Camera-type eye (tissue), 1 donor: ENCODE measurements at places on chromosomes 2 and 18. TPM values are rescaled to one million over a fixed set of nuclear protein-coding genes. Genes with fewer than 3 reads are reported as not detected.

The UGT1A1 gene
- total RNA-seq: not detected

The SLC1A4 gene
- 24.5 TPM for total RNA-seq

The CXCR1 gene
- 0.33 TPM for total RNA-seq

The ST6GAL2 gene
- 74.9 TPM for total RNA-seq

The C1QL2 gene
- total RNA-seq: 4.1 TPM
